ENCODE measurements at places on chromosomes 12 and 14.

- DNase-seq, result no peak
Observed at GRCh38 chr12:79871621-79872020, 63.3 kb downstream of the PPP1R12A start.

DNA sequence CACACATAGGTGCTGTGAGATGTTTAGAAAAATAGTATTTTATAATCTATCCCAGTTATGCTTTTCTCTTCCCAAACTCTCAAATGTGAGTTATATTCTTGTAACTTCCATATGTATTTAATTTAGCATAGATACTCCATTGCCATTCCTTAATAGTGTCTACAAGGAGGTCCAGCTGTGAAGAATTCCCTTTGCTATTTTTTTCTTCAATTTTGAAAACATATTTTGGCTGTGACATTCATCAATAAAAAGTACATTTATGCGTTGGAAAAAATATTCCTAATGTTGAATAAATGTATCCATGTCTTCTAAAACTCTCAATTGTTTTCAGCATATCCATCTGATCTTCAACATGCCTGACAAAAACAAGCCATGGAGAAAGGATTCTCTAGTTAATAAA is 1402.0 kb upstream of the SEL1L start:
- no peak for DNase-seq

GRCh38 chr12:118727196-118727978 is 254.0 kb upstream of the SRRM4 start:
- DNase-seq, result no peak

GRCh38 chr12:1284611-1285010 is 293.6 kb downstream of the ERC1 start:
- DNase-seq, result no peak

- DNase-seq, result no peak
Observed at GRCh38 chr12:123532808-123533649, 490 bp downstream of the RILPL1 start.

DNA sequence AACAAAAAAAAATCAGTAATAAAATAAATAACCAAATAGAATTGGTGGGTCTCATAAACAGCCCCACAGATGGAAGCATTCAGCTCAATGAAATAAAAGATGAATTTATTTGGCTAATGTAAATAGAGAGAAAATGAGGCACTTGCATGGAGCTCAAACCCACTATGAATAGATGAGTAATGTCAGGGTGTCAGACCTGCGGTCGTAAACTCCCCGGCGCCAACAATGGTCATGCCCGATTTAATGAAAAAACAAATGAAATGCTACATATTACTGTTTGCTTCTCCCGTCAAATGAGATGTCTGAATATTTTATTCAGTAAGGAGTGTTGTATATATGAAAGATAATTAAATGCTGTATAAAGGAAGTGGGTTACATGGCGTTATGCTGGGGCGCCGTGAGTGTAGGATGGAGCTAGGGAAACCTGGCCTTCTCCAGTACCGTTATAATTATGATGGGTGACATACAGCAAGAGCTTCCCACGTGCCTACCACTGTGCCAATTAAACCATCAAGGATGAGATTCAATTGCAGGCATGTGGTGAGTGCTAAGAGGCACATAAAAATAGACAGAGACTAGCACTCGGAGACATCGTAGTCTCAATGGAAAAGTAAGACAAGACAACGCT is 648.1 kb downstream of the BCL11B start:
- no peak for DNase-seq

Measured in effector CD8-positive, alpha-beta T cell (primary cell).